GM12878 (cell line): ENCODE measurements at places on chromosomes 3 and 15. TPM values are rescaled to one million over a fixed set of nuclear protein-coding genes. Genes with fewer than 3 reads are reported as not detected.
A peak's percentile ranks its signal among the peaks of the same experiment; 100 is the strongest.

DNA sequence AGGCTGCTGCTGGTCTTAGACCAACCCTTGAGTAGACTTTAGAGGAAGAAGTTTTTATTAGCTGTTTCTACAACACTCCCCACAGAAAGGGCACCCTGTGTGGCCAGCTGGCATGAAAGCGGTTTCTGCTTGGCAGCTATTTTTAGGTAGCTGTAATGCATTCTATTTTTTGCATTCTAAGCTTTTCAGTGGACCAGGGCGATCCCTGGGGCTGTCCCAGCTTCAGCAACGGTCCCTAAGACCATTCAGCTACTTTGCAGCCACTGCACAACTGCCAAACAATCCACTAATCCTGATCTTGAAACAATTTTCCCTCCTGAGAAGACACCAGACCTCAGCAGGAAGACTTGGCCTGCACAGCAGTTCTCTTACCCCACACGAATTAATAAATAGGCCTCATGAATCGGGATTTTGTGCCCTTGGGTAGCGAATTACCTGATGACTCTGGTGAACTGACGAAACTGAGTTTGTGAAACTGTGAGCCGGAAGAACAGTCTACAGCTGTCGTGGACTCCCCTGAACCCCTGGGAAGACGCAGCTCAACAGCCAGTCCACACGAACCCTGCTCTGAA lies 14.6 kb upstream of the TFRC start:
- DNase-seq, result peak; percentile 87

- no peak for DNase-seq
These were observed 13.9 kb downstream of the ANKDD1A start for GRCh38 chr15:64925335-64926330.

- DNase-seq, result no peak
These were observed 74.5 kb upstream of the TSPAN3 start for GRCh38 chr15:77145370-77145769.

DNA sequence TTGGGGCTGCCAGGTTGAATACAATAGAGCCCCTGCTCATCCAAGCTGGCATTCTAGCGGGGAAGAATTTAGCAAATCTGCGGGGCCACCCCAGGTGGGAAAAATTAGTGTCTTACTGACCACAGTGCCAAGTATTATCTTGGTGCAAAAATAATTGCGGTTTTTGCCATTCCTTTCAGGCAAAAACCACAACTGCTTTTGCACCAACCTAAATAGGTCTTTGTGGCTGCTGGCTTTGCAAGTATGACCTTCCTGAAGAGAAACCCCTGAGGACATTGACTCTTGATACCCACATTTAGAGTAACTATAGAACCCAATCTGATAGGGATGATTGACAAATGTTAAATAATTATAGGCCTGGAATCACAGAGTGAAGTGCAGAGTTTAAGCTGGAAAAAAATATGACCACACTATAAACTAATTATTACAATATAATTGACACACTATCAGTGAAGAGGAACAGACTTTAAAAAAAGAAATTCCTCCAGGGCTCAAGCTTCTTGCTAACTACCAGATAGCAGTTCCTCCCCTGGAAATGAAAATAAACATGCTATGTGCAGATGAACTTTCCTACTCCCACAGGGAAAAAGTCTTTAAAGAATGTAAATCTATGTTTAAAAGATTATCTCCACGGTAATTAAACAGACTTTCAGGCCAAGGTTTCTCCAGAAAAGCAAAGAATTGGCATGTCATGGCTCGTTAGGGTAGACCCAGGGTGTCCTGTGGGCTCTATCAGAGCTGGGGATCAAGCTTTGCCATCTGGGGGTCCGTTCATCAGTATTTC lies 34.4 kb downstream of the CA12 start:
- DNase-seq, result no peak

DNA sequence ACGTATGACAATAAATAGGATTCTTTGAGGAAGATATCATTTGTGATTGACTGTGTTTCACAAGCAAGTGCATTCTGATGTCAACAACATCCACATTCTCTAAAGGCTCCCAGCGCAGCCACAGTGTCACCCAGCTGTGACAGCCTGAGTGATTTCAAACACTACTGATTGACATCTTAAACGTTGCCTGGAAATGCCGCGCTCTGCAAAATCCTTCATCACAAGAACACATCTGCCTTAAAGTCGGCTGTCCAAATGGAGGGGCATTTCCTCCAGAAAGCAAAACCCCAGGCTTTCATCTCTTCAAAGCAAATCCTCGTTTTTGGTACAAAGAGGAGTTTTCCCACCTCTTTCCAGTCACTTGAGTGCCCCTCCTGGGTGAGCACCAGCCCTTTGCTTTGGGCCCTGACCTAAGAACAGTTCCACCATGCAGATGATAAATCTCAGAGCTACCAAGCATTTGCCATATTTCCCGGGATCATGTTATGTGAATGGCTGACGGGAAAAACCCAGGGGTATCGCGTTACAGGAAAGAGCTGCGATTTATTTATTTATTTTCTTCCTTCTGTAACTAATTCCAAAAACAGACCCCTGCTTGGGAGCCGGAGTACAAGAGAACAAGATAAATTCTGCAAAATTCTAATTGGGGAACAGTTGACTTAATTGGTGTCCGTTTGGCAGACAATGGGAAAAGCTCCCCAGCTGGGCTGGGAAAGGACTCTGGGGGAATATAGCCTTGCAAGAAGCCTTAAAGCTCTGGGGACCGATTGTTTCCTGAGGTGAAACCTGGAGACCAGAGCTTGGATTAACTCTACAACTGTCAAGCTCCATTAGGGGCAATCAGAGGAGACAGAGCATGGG lies 703.8 kb upstream of the NR2F2 start:
- no peak for DNase-seq

- DNase-seq, result no peak
These were observed at the start of gene POPDC2 for GRCh38 chr3:119660474-119661440. TSS of gene POPDC2 (minus strand) at chr3:119660589. CDS start at chr3:119660423, 166 bp downstream.

GRCh38 chr3:109772520-109772919 lies 435.2 kb upstream of the DPPA4 start:
- DNase-seq, result no peak

DNA sequence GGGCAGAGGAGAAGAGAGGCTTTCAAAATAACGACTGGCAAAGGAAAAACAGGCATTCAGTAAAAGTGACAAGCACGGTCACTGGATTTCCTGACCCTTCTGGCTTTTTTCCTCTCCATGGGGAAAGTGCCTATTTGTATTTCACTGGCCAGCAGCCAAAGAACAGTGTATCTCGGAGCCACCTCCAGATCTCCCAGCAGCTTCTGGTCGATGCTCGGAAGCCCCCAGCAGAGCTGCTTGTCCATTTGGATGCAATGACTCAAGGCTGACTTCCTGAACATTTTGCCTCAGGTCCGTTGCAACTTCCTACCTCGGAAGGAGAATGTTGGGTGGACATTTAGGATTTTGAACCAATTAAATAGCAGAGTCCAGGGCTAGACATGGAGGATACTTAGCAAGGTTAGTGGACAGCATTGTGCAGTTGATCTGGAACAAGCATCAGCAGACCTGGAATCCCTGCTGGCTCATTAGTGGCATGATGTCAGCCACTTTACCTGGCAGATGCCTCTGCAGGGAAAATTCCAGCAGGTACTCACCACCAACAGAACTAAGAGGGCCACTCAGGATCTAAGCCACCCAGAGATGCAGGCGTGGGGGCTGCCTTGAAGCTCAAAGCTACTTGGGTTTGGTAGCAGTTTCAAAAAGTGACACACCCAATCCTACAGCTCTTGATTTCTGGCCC lies 1.1 kb downstream of the FAM107A start:
- no peak for DNase-seq

DNA sequence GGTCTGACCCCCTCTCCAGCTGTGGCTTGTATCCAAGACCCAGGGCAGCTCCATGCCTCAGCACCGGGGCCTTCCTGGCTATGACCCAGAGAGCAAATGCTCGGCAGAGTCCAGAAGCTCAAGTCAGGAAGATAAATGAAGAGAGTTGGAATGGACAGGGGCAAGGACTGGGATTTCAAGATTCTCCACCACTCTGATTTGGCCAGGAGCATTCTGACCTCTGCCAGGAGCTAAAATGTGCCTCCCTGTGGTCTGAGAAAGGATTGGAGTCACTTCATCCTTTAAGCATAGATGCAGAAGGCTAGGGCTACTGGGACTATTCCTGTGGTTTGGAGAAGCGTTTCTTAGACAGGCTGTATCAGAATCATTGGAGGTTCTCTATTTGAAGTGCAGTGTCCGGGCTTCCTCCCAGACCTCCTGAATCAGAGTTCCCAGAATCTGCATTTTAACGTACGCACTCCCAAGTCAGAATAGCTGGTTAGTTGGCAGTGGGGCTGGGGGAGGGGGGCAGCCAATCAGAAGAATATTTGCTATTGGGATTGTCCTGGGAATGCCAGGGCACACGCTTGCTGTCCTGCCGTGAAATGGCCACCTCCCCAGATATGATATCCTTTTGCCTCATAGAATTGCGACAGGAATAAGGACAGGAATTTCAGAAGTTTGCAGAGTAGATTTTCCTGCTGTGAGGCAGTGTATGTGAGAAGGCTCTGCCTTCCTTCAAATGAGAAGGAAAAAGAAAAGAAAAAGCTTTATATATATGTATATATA lies 57.4 kb downstream of the HRH1 start:
- no peak for DNase-seq

DNA sequence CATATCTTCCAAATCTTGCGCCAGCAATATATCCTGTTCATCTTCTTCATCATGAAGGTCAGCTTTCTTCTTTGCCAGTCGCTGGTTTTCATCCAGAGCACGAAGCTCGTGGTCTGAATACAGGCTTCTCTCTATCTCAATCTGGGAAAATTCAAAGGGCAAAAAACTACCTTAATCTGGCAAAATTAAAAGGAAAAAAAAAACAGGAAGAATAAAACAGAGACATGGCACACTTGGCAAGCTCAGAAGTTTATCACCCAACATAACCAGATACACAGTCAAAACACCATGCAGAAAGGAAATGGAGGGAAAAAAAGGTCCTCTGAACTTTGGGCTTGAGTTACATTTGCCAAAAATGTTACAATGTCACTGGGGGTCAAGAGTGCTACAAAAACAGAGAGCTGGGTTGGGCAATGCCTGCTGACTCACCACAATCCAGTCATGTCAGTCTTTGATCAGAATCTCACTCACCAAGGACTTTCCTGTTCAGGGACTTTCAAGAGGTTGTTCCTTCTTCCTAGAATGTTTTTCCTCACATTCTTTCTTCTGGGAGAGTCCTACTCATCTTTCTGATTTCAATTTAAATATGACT lies 1.5 kb downstream of the MRPL46 start:
- no peak for DNase-seq

DNA sequence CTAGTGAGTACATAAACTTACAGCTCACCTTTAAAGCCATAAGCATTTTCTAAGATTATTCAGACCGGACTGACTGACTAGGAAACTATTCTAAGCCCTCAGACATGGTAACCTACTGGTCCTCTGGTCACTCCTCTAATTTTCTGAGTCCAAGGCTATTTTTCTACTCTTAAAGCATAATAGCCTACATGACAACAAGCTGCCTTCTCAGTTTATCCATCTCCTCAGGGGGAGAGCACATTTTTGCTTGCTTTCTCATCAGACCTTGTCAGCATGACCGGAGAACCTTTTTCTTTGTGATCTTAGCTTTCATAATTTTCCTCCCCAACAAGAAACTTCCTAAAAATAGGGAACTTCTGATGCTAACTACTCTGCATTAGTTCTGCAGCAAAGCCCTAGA lies 38.4 kb downstream of the UBP1 start:
- no peak for DNase-seq

DNA sequence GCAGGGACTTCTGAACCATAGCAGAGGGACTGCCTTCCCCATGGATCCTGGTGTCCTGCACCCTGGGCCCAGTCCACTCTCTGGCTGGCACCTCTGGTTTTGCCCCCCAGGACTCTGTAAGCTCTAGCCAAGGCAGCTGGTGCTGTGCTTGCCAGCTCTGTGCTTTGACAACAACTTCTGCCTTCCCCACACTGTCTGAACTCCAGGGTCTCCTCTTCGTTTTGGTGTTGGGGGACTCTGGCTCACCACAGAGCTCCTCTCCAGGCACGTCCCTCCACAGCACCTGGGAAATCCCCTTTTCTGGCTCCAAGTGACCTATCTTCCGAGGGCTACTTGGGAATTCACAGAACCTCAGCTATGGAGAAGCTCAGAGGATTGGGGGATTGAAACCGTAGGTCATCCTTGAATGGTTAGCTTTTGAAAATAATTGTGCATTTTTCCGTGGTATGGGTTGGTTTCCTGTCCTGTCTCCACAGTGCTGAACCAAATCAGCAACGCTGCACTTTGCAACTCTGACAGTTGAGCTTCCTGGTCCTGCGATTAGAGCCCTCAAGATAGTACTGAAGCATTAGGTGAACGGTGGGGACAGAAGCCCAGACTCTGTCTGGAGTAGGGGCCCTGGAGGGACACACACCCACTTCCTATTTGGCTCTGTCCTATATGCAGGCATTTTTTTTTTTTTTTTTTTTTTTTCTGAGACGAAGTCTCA lies 152.4 kb downstream of the APBA2 start:
- DNase-seq, result no peak

DNA sequence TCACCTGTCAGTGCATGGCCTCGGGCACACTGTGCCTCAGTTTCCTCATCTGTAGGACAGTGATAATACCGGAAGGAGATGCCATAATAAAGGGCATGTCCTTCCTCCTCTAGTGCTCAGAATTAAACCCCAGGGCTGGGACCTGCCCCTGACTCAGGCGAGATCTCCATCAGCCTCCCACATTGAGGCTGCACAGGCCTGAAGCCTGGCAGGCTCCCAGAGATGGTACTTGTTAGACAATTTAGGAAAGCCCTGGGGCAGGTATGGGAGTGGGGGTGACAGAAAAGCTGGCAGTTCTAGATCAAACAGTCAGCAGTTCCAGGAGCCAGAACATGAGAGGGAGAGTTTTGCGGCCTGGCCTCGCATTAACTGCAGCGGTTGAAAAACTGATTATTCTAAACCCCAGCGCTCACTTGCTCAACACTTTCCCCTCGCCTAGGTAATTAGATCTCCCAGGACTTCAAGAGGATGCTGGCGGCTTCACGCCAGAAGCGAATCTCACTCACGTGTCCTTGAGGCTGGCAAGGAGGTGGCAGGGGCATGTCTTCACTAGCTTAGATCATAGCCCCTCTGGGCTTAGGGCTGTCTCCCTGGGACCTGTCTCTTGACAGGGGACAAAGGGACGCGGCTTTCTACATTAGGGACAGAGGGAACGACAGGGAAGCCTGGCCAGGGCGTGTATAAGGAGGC lies 73.1 kb downstream of the ATP2B2 start:
- no peak for DNase-seq

GRCh38 chr3:120816728-120817127 lies 74.2 kb downstream of the GTF2E1 start:
- DNase-seq, result no peak

- no peak for DNase-seq
These were observed 2.6 kb downstream of the ATP8B4 start for GRCh38 chr15:50116477-50116876.

GRCh38 chr3:15753056-15753710 lies 44.6 kb downstream of the ANKRD28 start:
- DNase-seq, result no peak

GRCh38 chr3:124158168-124158881 lies 166.4 kb upstream of the ROPN1 start:
- DNase-seq, result no peak

- no peak for DNase-seq
These were observed 325.4 kb upstream of the WNT5A start for GRCh38 chr3:55812394-55813013.

- DNase-seq, result no peak
These were observed 97.2 kb downstream of the SEC22A start for GRCh38 chr3:123298903-123299302.

Gene PTPRG
- total RNA-seq, result 3.0 and 3.2 TPM in 2 replicates

Gene NPAP1
- not detected in 2 replicates for total RNA-seq

Gene AMIGO3
- 0.18 TPM in 1 of 2 replicates, not detected in the other for total RNA-seq

Gene PLCB2
- 33.8 and 39.4 TPM in 2 replicates for total RNA-seq

Gene REC114
- total RNA-seq, result not detected in 2 replicates

Gene FOXB1
- total RNA-seq, result not detected in 2 replicates

Gene CKMT1B
- total RNA-seq, result 0.13 and 0.21 TPM in 2 replicates

Gene DET1
- 0.82 and 2.1 TPM in 2 replicates for total RNA-seq

Gene PAK6
- 0.59 and 0.77 TPM in 2 replicates for total RNA-seq

Gene MAP2K1
- 66.1 and 68.9 TPM in 2 replicates for total RNA-seq

Gene HTR3E
- total RNA-seq, result not detected in 2 replicates
